ENCODE measurements at places on chromosomes 16 and 17.

- DNase-seq, result no peak
These were observed 13.7 kb downstream of the ALOX15B start for GRCh38 chr17:8052256-8053252.

DNA sequence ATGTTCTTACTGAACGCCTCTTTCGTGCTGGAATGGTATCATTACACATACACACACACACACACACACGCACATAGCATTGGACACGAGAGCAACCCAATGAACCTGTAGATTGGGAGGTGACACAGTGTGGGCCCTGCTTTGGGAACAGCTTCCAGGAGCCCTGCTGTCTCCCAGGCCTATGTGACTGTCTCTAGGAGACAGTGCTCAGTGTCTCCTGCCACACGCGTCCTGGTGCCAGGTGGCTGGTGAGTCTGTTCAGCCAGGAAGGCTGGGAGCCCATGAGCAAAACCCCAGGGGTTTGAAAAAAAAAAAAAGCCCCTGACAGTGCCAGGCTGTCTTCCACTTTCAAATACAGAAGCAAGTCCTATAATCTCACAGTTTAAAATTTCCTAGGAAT is 2.4 kb upstream of the SPOP start:
- no peak for DNase-seq

DNA sequence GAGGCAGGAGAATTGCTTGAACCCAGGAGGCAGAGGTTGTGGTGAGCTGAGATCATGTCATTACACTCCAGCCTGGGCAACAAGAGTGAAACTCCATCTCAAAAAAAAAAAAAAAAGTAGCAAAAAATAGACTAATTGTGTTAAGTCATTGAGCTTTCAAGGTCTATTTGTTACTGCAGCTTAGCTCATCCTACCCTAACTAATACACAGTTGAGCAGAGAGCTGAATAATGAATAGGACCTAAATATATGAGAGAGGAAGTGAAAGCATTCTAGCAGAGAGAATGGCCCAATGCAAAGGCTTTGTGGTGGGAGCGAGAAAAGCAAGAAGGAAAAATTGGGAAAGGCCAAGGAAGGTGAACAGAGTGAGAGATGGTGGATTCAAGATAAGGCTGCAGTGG is 128.3 kb downstream of the AXIN2 start:
- no peak for DNase-seq

DNA sequence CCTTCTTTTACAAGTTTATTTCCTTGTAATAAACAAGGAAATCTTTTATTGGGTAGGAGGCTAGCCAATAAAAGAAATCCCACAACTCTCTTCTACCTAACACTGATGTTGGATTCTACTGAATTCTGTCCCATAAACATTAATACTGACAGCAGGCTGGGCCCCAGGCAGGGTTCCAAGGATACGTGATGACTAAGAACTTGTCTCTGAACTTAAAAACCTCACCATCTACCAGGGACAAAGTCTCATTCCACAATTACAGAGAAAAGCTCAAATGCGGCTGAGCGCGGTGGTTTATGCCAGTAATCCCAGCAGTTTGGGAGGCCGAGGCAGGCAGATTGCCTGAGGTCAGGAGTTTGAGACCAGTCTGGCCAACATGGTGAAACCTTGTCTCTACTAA is 64.9 kb downstream of the ARHGAP17 start:
- DNase-seq, result no peak

- DNase-seq, result no peak
These were observed 2.3 kb downstream of the BEAN1 start for GRCh38 chr16:66429290-66429962.

- DNase-seq, result peak; percentile 97
These were observed at the start of gene TP53 for GRCh38 chr17:7687072-7687907. TSS of gene TP53 (minus strand) at chr17:7687490. CDS start at chr17:7676594, 10,896 bp downstream.

DNA sequence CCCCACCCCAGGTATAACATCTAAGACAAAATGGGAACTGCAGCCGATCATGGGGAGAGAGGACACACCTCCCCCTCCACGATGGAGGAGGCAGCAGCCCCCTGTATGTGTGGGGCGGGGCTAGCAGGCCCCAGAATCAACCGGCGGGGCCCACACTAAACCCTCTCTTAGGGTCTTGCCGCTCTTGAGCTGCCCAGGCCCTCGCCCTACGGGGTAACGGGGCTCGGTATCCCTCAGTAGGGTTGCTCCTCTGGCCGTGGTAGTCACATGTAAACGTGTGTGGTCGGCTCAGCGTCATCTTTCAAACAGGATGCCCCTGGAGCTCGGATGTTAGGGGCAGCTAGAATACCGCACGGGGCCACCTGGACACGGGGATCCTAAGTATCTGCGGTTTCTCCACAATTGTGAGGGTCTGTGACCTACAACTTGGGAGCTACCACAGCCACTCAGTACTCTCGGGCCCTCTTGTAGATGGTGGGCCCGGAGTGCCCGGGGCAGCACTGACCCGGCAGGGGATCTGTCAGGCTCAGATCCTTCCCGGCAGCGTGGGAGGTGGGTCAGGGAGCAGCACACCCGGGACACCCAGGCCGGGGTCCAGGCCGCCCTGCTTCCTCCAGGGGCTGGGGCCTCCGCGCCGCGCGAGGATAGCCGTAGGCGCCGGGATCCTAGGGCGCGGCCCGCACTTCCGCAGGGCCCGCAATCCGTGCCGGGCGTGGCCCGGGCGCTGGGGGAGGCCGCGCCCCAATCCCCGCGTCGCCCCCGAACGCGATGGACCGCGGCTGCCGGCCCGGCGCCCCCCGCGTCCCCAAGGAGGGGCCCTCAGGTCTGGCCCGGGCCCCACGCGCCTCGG is 781 bp downstream of the ARHGDIA start:
- DNase-seq, result peak; percentile 62

- no peak for DNase-seq
These were observed 10.8 kb downstream of the ARL2BP start for GRCh38 chr16:57255686-57256415.

GRCh38 chr16:21036471-21036870 is 114.2 kb downstream of the DNAH3 start:
- no peak for DNase-seq

DNA sequence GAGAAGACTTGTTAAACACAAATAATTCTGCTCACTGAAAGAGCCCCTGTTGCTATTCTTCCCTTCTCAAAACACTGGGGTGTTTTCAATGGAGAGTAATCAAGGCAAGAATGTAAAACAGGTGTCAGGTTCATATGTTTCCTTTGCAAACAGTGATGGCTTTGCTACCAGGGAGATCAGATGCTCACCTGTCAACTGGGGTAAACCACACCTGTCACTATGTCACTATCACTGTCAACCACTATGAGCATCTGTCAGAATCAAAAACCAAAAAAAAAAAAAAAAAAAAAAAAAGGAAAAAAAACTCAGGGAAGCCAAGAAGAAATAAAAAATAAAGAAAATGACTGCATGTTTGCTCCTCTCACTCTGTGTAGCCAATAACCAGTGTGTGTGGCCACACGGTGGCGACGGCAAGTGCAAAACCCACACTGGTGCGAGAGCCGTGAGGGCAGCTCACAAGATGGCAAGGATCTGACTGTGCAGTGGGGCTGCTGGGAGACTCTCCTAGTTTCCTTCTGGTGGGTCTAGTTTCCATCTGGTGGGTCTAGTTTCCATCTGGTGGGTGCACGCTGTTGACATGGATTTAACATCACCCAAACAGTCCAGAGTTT is 22.7 kb downstream of the USP22 start:
- no peak for DNase-seq

- no peak for DNase-seq
These were observed 3.4 kb upstream of the CLEC19A start for GRCh38 chr16:19282101-19282500.

- no peak for DNase-seq
These were observed 8.8 kb downstream of the TPSG1 start for GRCh38 chr16:1216296-1216619.

- DNase-seq, result no peak
These were observed 11.0 kb upstream of the ZG16 start for GRCh38 chr16:29767062-29767461.

GRCh38 chr17:77369544-77369971 is 228.8 kb downstream of the SEC14L1 start:
- DNase-seq, result no peak

DNA sequence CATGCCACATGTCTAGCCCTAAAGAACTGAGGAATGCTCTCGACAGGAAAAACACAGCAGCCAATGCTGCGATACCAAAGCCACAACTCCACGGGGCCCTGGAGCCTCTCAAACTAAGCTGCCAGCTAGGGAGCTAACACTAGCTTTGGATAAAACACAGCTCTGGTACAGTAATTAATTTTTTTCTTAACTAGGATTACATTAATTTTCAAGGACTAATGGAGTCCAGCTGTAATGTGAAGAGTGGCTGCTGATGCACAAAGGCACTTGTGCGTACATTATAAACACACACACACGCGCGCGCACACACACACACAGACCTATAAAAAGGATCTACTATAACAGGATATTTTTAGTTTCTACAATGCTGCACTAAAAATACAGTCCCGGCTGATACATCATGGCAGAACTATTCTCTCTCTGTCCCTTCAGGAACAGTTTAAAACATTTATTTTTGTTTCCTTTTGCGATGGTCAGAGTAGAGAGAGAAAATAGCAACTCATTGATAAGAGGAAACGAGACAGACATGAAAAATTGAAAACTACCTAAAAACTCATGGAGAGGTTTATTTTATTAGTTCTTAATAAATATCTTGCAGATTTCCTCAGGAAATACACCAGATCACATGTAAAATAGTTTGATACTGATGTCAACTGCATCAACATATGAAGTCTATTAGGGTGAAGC is 88.5 kb downstream of the SMG6 start:
- DNase-seq, result no peak

DNA sequence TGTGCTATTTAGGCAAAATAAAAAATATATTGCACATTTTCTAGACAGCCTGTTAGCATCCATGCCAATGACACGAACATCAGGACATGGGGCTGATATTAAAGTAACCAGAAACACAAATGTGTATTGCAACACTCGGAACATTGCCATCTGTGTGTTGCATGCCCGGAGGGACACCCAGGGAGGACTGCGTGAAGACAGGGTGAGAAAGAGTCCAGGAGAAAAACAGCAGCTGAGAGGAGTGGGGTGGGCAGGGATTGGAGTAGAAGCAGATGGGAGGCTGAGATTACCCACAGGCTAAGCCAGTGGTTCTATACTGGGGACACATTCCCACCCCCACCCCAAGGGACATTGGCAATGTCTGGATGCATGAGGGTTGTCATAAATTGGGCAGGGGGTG is 114.8 kb downstream of the GRIN2A start:
- no peak for DNase-seq

DNA sequence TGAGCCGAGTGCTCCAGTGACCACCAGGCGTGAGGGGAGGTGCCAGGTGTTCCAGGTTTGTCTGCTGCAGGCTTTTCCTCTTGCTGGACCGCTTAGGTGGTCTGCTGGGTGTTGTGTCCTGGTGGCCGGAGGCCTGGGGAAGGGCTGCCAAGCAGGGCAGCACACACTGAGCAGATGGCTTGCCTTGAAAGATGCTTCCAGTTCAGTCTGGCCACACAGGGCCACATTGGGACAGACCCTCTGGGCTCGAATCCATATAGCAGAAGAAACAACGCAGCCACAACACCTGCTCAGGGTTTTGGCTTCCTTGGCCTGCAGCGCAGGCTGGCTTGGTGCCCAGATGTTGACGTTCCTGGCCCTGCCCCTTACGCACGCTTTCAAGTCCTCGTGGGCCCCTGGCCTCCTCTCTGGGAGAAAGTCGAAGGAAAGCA is 24.8 kb downstream of the GINS2 start:
- DNase-seq, result no peak

GRCh38 chr17:39671651-39672521 is 3.6 kb downstream of the PNMT start:
- DNase-seq, result peak; percentile 86

DNA sequence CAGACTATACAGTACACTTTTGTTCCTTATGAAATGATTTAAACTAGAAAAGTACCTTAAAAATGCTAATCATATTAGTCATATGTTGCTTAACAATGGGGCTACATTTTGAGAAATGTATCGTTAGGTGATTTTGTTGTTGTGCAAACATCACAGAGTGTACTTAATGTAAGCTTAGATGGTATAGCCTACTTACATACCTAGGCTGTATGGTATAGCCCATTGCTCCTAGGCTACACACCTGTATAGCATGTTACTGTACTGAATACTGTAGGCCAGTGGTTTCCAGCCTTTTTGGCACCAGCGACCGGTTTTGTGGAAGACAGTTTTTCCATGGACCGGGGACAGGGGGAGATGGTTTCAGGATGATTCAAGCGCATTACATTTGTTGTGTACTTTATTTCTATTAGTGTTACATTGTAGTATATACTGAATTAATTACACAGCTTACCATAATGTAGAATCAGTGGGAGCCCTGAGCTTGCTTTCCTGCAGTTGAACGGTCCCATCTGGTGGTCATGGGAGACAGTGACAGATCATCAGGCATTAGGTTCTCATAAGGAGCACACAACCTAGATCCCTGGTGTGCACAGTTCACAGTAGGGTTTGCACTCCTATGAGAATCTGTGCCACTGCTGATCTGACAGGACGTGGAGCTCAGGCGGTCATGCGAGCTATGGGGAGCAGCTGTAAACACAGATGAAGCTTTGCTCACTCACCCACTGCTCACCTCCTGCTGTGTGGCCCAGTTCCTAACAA is 35.0 kb upstream of the MRC2 start:
- DNase-seq, result no peak

- DNase-seq, result no peak
These were observed 16.0 kb downstream of the MMD start for GRCh38 chr17:55405600-55405999.

DNA sequence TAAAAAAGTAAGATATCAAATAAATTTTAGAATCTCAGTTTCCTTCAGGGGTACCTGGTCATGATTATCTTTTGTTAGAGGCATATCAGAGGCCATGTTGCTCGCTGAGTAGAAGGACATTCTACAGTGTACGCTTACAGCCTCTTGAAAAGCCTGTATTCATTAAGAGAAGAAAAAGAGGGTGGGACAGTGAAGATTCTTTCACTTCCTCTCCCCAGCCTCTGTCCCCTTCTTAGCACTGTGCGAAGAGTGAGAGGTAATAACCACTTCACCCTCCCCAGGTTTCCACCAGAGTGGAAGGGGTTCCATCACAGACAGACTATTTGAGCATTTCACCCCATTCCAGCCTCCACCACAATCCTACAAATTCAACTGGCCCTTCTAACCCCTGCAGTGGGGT is 4.8 kb upstream of the LPO start:
- no peak for DNase-seq

- no peak for DNase-seq
These were observed 371.2 kb downstream of the MAF start for GRCh38 chr16:79229361-79229760.

DNA sequence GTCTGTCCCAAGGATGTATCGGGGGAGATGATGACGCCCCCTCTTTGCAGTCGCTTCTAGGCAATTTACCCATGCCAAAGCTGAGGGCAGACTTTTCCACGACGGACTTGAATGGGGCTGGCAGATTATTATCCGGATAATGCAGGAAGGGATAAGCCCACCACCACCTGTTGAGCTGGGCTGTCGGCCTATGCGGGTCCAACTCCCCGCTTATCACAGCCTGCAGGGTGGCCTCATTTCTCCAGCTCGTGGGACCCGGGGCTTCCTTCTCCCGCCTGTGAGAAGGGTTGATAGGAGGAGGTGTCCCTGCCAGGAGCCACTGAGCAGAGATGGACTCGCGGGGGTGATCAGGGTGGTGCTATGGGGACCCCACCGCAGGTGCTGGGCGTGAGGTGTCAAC is 559 bp downstream of the CACNG5 start:
- no peak for DNase-seq

- DNase-seq, result no peak
These were observed 540 bp upstream of the CD300LF start for GRCh38 chr17:74713171-74713755.

GRCh38 chr16:51556694-51557340 is 405.7 kb upstream of the SALL1 start:
- no peak for DNase-seq

GRCh38 chr17:45307290-45308015 is 9.4 kb downstream of the MAP3K14 start:
- no peak for DNase-seq

GRCh38 chr17:42518046-42518754 is 17.8 kb upstream of the NAGLU start:
- peak; percentile 22 for DNase-seq
